ENCODE measurements at places on chromosomes 5 and 9.

GRCh38 chr5:14663734-14664269 lies 716 bp upstream of the OTULIN start:
- DNase-seq: no peak

DNA sequence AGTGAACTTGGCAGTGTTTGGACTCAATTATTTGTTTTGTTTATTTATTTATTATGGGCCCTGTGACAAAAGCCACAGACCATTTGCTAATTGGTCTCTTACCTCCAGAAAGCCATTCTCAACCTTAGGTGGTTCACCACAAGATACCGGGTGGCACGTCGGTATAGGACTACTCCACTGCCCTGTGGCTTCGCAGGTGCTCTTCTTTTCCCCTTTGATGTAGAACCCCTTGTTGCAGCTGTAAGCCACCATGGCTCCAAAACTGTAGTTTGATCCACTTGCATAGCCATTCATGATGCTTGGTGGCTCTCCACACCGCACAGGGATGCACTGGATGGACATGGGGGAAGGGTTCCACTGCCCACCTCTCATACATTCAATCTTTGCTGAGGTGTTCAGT lies 73.3 kb upstream of the TXNDC8 start:
- DNase-seq: no peak

DNA sequence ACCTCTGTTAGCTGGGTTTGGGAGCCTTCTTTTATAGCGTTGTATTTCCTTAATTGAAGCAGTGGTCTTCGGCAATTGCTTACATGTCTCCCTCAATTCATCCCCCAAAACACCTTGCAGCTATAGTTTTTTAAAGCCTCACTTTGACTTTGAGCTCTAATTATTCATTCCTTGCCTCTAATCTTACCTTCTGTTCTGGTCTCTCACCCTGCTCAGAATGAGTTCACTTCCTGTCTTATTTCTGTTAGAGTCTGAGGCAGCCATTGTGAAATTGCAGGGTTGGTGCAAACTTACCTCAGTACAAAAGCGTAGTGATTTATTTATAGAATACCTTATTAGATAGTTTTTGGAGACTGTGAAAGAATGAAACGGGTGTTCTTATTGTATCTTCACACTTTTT lies 35.0 kb downstream of the AOPEP start:
- no peak for DNase-seq

DNA sequence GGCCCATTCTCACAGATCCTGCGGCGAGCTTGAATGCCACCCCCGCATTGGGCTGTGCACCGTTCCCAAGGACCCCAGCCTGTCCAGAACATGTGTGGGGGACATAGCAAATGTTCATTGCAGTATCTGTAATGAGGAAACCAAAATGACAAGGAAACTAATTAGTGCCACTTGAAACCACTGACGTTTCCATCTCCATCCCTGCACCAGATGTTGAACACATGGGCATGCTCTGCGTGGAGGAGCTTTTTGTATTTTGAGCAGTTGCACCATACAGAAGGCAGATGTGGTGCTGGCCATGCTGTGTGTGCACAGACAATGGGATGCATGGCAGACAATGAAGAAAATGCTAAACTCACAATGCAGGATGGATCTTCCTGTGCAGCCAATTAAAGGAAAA lies 437.7 kb downstream of the SEMA5A start:
- DNase-seq: no peak

DNA sequence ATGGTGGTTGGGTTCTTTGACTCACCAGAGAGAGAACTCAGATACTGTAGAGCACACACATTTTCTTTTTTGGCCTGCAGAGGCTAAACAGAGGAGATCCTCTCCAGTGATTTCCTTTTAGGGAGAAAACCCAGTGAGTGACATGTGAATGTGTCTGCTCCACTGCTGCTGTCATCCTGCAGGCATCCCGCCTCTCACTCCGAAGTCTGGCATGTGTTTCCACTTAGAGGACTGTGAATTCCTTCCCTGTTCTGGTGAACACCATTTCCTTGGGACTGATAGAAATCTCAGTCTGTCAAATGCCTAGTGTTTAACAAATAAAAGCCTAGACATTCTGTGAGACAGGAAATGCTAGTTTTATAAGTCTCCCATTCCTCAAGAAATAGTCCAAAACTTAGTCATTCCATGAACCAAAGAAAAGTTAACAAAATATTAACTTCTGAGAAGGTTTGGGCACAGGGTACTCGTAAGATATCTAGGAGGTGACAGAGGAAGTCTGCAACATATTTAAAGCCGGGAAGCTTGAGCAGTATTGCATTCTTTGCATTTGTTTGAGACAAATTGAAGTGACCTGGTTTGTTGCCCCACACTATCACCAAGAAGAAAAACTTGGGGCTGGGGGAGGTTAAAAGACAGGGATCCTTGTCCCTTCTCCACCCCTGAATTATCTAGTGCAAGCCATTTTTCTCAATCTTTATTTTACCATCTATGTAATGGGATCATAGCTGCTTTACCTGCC lies 74.9 kb upstream of the NIPAL4 start:
- DNase-seq: no peak

DNA sequence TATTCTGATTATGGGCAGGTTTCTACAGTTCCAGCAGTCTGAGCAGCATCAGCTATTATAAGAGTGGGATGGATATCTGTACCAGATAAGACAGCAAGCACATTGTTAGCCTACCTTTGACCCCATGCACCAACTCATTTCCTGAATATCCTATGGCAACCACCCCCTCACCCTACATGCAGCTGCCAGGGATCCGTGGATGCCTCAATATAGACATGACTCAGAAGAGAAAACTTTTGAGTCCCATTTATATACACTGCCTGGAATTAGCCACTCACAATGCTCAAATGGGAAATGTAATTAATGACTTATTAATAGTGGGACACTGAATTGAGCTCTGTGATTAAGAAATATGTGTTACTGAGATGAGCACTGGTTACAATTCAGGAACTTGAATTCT lies 124.4 kb downstream of the SSBP2 start:
- no peak for DNase-seq
